Iris pigment epithelial cell (primary cell): ENCODE measurements at places on chromosomes 4 and X.

DNA sequence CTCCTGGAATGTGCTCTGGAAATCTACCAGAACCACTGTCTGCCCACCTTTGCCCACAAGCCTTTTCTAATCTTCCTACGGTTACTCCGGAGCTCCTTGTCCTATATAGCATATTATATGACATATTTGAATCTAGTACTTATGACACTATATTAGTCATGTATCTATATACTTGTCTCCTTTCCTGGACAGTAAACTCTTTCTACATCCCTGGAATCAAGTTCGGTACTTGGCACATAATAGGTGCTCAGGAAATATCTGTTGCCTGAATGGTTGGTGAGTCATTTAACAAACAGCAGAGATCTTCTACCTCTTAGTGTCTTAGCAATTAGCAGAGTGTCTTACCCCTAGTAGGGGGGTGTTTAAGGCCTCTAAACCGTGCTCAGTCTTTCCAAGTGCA is 123.6 kb downstream of the RELL1 start:
- DNase-seq: peak; percentile 54

DNA sequence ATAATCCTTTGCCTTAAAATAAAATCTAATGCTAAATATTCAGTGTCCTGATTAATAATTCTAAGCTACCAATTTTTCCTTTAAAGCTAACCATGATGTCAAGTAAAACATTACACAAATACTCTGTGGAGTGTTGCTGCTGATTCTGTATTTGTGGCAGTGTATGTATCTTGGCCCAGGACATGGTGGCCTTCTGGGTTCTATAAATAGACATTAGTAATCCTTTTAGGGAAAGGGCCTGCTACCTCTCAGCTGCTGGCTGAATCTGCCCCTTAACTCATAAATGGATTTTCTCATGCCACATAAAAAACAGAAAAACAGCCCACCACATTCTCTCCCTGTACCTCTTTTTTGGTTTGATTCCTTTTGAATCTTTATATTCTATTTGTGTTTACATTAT is 1.2 kb upstream of the XK start:
- DNase-seq: no peak

DNA sequence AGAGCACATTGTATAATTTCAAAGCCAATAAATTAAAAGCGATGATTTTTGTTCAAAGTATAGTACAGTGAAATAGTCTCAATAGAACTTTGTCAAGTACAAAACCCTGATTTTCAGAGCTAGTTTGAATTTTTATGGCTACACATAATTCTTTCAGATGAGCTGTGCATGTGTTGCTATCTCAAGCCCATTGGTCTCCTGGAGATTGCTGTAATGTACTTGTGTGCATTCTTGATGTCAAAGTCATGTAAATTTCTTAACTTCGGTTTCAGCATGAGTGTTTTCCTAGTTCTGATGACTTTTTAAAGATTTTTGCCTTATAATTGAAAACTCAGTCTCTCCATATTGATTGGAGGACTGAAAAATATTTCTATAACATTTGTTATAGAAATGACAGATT is 200.8 kb downstream of the CEP135 start:
- peak; percentile 82 for DNase-seq

- DNase-seq: no peak
These were observed 31.8 kb upstream of the CENPU start for GRCh38 chr4:184765473-184766340.

DNA sequence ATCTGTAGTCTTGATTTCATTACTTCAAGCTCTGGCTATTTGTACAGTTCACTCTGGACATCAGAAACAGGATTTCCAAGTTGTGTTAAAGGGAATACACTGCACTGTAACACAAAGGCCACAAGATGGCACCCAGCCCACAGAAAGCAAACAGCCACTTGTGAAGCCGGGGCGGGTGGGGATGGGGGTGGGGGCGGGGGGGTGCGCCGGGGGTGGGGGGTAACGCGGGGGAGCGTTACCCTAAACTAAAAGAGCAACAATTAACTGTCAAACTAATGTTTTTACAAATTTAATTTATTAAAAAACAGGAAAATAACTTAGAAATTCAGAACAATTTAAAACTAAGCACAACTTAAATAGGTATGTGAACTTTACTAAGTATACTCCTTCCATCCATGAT is 27.3 kb downstream of the PRDX4 start:
- peak; percentile 58 for DNase-seq

DNA sequence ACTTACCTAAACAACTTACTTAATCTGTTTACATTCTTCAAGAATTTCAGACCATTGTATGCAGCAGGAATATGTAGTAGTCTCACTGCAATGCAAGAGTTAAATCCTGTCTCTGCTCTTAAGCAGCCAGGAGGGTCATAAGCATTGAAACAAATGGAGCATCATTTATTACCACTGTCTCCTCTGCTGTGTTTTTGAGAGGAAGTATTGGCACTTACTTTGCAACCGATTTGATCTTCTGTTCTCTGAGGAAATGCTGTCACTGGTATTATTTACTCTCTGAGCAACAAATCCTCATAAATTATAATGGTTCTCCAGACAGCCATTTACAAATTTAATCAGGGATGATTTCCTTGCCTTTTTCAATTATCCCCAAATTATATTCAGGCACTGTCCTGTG is 1367.1 kb downstream of the STIM2 start:
- DNase-seq: no peak

DNA sequence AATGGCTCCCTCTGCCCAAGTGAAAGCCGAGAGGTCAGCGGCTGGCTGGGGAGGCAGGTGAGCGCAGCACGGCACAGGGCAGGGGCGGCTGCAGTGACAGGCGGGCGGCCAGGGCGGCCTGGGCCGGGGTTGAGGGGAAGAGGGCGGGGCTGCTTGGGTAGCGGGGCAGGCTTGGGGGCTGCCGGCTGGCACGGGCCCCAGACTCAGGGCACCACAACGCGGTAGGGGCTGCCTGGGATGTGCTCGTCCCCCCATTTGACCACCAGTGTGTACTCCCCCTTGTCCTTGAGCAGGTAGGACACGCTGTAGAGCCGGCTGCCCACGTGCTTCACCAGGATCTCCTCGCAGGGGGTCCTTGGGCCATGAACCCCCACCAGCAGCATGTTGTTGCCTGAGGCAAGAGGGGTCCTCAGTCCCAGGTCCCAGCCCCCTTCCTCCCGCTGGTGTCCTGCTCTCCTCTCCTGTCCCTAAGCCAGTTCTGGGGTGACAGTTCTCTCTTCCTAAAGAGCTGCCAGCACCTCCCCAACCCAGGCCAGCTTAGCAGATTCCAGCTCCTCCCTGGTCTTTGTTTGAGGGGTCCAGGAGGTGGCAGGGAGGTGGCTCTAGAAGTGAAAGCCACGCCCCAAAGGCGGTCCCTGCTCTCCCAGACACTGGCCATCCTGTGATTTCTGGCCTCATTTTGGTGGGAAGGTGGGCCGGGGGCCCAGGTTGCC is 25.6 kb downstream of the FLNA start:
- no peak for DNase-seq

- no peak for DNase-seq
These were observed 112.2 kb downstream of the BCOR start for GRCh38 chrX:39985551-39985950.

GRCh38 chr4:137389911-137390520 is 142.3 kb downstream of the PCDH18 start:
- peak; percentile 65 for DNase-seq

DNA sequence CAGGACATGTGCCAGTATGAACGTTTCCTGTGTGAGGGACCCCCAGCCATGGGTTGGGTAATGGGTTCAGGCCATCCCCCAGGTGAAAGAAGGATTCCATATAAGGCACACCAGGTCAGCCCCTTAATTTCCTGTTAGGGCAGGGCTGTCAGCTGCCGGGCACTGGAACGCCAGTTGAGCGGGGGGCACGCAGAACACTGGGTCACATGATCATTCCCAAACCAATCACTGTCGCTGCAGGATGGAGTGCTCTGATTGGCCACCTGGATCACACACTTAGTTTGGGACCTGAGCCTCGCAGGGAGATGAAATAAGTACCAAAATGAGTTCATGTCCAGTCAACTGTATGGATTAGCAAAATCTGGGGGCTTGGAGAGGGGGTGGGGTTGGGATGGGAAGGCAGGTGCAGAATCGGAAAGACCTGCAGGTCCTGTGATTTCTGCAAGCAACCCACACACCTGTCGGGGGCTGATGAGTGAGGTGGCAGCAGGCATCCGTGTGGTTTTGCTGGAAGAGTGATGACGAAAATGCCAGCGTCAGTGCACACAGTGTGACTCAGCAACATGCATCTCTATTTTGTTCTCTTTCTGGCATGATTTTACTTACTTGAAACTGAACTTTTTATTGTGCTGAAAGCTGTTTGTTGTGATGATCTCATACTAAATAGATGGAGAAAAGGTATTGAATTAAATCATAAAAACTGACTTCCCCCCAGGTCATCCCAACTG is 32.2 kb downstream of the RNF212 start:
- DNase-seq: peak; percentile 25

DNA sequence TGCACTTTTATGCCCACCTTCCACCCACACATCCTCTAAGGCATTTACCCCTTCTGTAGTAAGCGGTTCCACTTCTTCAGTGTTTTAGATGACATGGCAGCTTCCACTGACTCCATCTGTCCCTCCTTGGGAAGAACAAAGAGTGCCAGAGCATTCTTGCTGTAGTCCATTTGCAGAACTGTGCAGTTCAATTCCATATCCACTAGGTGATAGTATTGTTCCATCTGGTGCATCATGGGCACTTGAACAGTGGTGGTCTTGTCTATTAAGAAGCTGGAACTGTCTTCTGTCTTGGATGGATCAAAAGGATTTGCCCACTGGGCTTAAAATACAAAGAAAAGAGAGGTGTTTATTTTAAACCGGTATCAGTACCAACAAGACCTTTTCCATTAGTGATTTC is 3.5 kb downstream of the SERPINA7 start:
- DNase-seq: no peak

DNA sequence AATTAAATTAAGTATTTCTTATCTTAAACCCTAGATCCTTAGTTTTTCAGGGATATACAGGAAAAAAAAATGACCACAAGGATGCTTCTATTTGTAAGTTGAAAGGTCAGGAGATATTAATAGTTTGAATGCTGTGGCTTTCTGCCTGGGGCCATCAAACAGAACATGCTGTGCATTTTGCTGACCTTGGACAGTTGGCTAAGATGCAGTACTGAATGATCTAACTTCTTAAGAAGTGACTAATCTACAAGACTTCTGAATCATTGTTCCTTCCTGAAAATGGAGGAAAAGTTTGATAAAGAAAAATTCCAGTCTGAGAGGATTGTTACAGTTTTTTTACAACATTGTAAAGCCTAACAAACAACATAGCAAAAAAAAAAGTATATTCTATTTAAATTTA is 237.8 kb upstream of the JADE1 start:
- peak; percentile 98 for DNase-seq

GRCh38 chr4:186345184-186345583 is 79.2 kb downstream of the F11 start:
- no peak for DNase-seq

DNA sequence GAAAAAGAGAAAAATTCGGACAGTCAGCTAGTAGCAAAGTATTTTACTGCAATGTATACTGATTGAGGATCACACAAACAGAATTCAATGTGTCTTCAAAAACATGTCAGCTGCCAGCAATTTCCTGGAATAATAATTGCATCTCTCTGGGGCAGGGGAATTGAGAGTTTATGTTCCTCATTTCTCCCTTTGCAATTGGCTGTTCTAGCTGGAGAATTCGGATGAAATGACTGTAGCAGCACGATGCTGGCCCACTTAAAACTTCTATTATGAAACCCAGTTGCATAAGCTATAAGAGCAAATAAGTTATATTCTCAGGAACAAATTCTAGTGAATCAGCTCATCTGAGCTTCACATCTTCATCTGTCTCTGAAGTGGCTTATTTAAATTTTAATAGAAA is 99.9 kb upstream of the CPEB2 start:
- no peak for DNase-seq
